ENCODE measurements at places on chromosomes 7 and 10.

DNA sequence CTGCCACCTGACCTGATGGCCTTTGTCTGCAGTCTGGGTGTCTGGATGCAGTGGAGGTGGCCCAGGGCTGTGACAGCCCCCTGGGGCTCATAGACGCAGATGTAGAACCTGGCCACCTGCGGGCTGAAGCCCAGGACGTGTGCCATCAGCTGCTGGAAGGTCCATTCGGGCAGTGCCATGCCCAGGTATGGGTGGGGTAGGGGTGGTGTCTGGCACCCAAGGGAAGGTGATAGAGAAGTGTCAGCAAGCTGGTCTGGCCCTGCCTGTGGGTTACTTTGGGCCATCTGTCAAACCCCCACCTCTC is 6.1 kb upstream of the ZNF467 start:
- DNase-seq, result no peak

- no peak for DNase-seq
Observed at GRCh38 chr7:43362652-43363034, 220.3 kb upstream of the STK17A start.

GRCh38 chr7:47100817-47101435 is 481.0 kb downstream of the TNS3 start:
- no peak for DNase-seq

GRCh38 chr7:157306846-157307838 is 29.7 kb upstream of the DNAJB6 start:
- no peak for DNase-seq

DNA sequence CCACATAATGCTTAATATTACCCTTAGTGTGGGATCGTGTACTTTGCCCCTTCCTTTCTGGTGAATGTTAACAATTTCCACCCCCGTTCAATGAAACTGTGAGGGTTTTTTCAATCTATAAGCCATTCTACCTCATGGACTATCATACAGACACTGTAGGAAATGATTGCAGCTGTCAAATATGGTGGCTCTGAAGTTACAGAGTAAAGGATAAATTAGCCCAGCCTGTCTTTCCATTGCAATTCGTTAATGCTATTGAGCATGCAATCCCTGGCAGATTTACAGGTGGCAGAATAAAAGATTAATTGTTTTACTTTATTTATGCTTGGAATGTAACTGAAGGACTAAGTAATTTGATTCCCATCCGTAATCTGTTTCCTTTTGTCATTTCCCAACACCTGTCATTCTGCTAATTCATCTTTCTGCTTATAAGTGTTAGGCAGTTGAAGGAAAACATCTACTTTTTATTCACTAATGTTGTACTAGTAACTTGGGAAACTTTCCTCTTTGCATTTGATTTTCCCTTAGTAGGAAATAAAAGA is 1211.6 kb upstream of the LRRN3 start:
- no peak for DNase-seq

DNA sequence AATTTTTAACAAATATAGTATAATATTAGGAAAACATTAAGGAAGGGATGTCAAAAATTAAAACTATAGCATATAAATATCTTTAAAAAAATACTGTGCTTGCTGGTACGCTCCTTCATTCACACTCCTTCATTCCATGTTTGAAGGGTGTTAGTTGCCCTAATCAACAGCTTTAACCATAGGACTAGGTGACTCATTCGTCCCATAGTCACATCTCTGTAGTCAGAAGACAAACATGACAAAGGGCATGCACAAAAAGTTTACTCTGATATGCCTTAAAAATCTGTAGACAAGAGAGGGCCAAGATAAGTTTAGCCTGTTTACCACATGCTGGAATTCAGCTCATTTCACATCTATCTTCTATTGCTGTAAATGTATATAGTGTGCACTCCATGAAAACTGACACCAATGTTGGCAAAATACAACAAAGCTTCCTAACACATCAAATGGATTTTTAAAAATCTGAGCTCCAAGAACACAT is 646 bp downstream of the FAM13C start:
- no peak for DNase-seq

DNA sequence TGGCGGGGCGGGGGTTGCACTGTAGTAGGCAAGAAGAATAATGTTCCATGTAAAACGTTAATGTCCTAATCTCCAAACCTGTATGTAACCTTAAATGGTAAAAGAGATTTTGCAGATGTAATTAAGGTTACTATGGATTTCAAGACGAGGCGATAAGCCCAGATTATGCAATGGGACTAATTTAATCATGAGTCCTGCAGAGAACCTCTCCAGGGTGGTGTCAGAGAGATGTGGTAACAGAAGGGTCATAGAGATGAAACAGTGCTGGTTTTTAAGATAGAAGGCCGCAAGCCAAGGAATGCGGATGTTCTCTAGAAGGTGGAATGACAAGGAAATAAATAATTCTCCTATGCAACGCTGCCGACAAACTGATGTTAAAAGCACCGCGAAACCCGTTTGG is 57.1 kb downstream of the UBE3C start:
- DNase-seq, result no peak

DNA sequence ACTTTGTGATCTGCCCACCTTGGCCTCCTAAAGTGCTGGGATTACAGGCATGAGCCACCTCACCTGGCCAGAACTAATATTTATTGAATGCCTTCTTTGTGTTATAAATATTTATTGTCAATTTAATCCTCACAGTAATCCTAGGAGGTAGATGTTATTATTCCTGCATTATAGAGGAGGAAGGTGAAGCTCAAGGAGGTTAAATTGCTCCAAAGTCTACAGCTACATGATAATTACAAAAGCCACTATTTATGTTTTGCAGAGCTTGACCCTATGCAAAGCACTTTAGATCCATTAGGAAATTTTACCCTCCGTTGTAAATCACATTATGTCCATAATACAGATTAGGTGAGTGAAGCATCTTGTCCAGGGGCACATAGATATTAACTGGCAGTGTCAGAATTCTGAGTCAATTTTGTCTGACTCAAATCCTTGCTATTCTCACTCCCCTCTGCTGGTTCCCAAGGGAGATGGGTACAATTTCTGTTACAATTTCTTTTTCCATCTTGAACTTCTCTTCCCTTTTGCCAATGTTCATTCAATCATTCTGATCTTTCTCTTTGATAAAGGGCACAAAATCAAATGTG is 25.7 kb upstream of the CDK14 start:
- no peak for DNase-seq

All from progenitor cell of endocrine pancreas (in vitro differentiated cells).